IMR-90 (cell line): ENCODE measurements at places on chromosomes 16 and 17. TPM values are rescaled to one million over a fixed set of nuclear protein-coding genes. Genes with fewer than 3 reads are reported as not detected.

DNA sequence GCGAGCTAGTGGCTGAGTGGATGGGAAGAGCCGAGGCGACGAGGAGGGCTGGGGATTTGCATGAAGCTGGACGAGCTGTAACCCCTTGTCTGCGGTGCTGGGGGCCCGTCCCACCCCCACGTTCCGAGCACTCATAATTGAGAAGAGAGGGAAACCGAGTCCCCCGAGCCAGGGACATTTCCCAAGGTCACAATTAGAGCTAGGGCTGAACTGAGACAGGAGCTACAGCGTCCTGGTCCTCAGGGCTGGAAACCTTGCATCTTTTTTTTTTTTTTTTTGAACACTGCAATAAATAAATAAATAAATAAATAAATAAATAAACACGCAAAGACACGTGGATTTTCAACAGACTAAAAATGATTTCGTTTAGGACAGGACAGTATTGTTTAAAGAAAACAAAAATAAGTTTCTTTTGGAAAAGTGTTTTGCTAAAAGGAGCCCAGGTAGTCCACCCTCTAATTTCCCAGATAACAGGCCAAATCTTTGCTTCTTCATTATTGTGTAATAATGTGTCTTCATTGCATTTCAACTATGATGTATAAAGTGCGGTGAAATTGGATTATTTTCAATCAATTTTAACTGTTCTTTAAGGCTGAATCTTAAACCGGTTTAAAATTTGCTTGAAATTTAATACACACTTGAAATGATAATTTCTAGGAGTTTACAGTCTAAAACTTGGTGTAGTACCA is 992 bp downstream of the GDPD1 start:
- no peaks in the 10 kb centered on the region for H3K4me1 ChIP-seq
- no peaks in the 10 kb centered on the region for H3K27me3 ChIP-seq
- no peak for DNase-seq
- H3K4me3 ChIP-seq: peak overlapping the region; percentile 69
- no peak overlapping the region; the same call in 1 of the 2 replicates for H3K27ac ChIP-seq

The ZNF821 gene
- 5.8 and 6.0 TPM in 2 replicates for polyA plus RNA-seq

DNA sequence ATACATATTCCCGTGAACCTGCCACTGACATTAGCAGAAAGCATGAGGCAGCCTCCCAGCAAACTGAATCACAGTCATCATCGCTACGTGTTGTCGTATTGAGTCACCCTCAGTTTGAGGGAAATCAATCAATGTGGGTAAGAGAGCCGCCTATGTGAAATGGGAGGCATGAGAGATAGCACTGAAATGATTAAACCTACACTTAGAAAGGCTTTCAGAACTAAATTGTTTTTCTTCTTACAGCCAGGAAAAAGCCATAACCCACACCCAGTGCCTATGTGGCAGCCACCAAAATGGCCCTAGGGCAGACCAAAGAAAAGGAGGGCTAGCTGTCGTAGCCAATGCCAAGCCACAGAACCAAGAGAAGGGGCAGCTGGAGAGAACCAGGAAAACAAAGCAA is 90.5 kb downstream of the ADAMTS18 start:
- H3K4me1 ChIP-seq: no peaks in the 10 kb centered on the region
- no peaks in the 10 kb centered on the region for H3K36me3 ChIP-seq
- H3K4me3 ChIP-seq: no peak overlapping the region
- no peaks in the 10 kb centered on the region for H3K27me3 ChIP-seq
- no peak for DNase-seq

The FNDC8 gene
- polyA plus RNA-seq: not detected in 2 replicates

- DNase-seq: no peak
- no peaks in the 10 kb centered on the region for H3K4me1 ChIP-seq
- no peak overlapping the region for H3K4me3 ChIP-seq
- no peaks in the 10 kb centered on the region; the same call in none of the 2 replicates for H3K27me3 ChIP-seq
Measured at GRCh38 chr17:36778448-36778847, 158.8 kb upstream of the LHX1 start.

The KCNG4 gene
- polyA plus RNA-seq: not detected in 2 replicates

The TLCD2 gene
- 0.67 and 1.2 TPM in 2 replicates for polyA plus RNA-seq

- peaks cover 7% of the 10 kb centered on the region for H3K4me1 ChIP-seq
- H3K27me3 ChIP-seq: no peaks in the 10 kb centered on the region
- no peak overlapping the region for H3K27ac ChIP-seq
- peaks cover 2% of the 10 kb centered on the region; the same call in 1 of the 2 replicates for H3K36me3 ChIP-seq
Measured at GRCh38 chr16:30054959-30055553, 10.5 kb upstream of the ALDOA start.

- no peaks in the 10 kb centered on the region for H3K27me3 ChIP-seq
- no peak overlapping the region for H3K27ac ChIP-seq
- H3K4me3 ChIP-seq: no peak overlapping the region
- H3K36me3 ChIP-seq: no peaks in the 10 kb centered on the region
- no peaks in the 10 kb centered on the region for H3K4me1 ChIP-seq
Measured at GRCh38 chr16:7513429-7513828, 180.8 kb downstream of the RBFOX1 start.

The SP2 gene
- polyA plus RNA-seq: 13.8 and 14.0 TPM in 2 replicates

DNA sequence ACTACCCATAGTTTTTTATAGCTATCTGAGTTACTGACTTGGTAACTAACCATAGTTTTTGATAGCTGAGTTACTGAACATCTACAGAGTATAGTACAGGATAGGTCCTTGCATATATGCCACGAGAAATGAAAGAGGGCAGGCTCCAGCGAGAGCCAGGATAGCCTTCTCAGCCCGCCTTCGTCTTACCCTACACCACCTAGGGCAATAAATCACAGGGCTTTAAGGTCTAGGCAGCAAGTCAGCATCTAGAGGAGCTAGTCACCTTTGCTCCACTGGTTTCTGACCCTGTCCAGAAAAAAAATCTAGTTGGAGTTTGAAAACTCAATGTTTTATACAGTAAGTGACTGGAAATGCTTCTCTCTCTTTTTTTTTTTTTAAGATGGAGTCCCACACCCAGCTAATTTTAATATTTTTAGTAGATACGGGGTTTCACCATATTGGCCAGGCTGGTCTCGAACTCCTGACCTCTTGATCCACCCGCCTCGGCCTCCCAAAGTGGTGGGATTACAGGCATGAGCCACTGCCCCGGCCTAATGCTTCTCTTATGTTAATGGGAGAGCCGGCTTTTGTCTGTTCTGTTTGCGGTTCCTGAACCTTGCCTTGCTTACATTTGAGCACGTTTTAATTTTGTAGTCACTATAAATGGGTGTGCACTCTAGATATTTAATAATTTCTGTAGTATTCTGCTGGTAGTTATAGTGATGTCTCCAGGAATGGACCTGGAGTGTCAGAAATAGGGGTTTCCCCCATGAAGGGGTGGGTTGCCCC is 2.8 kb downstream of the BFAR start:
- peaks cover 11% of the 10 kb centered on the region for H3K36me3 ChIP-seq
- no peak for DNase-seq
- no peak overlapping the region for H3K27ac ChIP-seq

The SULT1A4 gene
- polyA plus RNA-seq: 2.4 and 2.5 TPM in 2 replicates

- H3K4me1 ChIP-seq: peaks cover 3% of the 10 kb centered on the region; the same call in 1 of the 2 replicates
- no peak overlapping the region for H3K27ac ChIP-seq
- DNase-seq: no peak
- no peak overlapping the region for H3K4me3 ChIP-seq
- H3K27me3 ChIP-seq: no peaks in the 10 kb centered on the region
Measured at GRCh38 chr17:69478916-69479315, 64.4 kb downstream of the MAP2K6 start.

DNA sequence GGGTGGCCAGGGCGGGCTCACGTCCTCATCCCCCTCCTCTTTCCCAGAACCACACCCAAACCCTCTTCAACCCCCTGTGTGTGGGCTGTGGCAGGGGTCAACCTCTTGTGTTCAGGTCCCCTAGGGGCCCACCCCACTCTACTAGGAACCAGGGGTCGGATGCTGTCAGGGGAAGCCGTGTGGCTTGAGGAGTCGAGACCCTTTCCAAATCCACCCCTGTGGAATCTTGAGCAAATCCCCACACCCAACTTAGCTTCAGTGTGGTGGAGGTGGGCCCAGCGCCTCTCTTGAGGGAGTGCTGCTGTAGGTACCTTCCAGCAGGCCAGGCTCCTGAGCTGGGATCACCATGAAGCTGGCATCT is 121.5 kb downstream of the MRM1 start:
- peaks cover 36% of the 10 kb centered on the region for H3K27me3 ChIP-seq
- 0 out of 2 replicates have a peak, but pooled peaks cover 1% of the 10 kb centered on the region for H3K4me1 ChIP-seq
- H3K4me3 ChIP-seq: no peak overlapping the region
- DNase-seq: no peak
- no peak overlapping the region for H3K27ac ChIP-seq

- H3K4me1 ChIP-seq: no peaks in the 10 kb centered on the region
- no peaks in the 10 kb centered on the region for H3K27me3 ChIP-seq
- no peaks in the 10 kb centered on the region for H3K36me3 ChIP-seq
- no peak for DNase-seq
Measured at GRCh38 chr16:89257281-89257731, 39.8 kb downstream of the ZNF778 start.

The ZG16 gene
- polyA plus RNA-seq: not detected in 2 replicates

The MPHOSPH6 gene
- 11.8 and 15.5 TPM in 2 replicates for polyA plus RNA-seq

The MYH2 gene
- polyA plus RNA-seq: not detected in 2 replicates

DNA sequence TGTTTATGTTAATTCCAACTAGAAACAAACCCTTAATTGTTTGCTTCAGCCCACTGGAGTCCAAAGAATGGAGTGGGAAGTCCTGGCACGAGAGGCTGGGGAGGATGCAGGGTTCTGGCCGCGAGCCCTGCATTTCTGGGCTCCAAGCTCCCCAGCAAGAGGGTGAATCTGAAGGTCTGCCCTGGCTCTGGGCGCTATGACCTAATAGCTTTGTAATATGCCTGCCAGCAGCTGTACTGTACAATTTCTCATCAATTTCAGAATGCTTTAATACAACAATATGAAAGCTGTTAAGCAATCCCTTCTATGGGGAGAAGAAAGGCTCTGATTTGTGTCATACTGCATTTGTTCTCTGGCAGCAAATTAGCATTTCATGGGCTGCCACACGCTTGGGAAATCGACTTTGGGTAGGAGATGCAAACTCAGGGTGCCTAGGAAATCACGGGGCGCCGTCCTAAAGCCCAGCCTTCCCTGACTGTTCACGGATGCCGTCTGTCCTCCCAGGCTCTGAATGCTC is 43.8 kb downstream of the NDEL1 start:
- DNase-seq: peak; percentile 71
- no peaks in the 10 kb centered on the region for H3K27me3 ChIP-seq
- H3K36me3 ChIP-seq: peaks cover 83% of the 10 kb centered on the region

DNA sequence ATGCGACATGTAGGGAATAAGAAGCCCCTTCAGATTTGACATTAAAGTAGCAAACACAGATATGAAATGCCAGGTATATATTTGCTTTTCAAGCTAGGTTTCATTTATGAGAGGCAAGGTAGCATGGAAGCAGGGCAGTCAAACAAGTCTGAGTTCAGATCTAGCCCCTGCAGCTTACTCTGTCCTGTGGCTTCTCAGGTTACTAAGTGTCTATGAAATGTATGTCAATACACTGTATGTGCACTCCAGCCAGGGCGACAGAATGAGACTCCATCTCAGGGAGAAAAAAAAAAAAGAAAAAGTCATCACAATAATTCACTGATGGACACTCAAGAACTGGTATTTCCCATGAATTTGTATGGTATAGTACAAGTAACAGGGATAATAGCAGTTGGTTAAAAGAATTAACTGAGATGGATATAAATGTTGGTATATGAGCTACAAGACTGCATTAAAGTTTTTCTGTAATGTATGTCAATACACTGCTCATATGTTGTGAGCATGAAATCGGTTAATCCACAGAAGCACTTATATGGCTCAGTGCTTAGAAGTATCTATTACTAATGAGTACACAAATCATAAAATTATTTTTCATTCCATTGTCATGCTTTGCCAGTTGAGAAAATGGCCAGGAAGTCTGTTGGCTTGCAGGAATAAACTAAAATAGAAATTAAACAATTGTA is 2.9 kb upstream of the WSB1 start:
- DNase-seq: no peak
- H3K27ac ChIP-seq: no peak overlapping the region
- H3K36me3 ChIP-seq: no peaks in the 10 kb centered on the region
- no peak overlapping the region for H3K4me3 ChIP-seq
- peaks cover 1% of the 10 kb centered on the region; the same call in 1 of the 2 replicates for H3K27me3 ChIP-seq
- H3K4me1 ChIP-seq: peaks cover 5% of the 10 kb centered on the region

GRCh38 chr16:89658221-89658879 is 714 bp downstream of the SPATA33 start:
- peak overlapping the region; percentile 47 for H3K27ac ChIP-seq
- peaks cover 17% of the 10 kb centered on the region for H3K36me3 ChIP-seq

The GOT2 gene
- polyA plus RNA-seq: 55.2 and 60.2 TPM in 2 replicates

DNA sequence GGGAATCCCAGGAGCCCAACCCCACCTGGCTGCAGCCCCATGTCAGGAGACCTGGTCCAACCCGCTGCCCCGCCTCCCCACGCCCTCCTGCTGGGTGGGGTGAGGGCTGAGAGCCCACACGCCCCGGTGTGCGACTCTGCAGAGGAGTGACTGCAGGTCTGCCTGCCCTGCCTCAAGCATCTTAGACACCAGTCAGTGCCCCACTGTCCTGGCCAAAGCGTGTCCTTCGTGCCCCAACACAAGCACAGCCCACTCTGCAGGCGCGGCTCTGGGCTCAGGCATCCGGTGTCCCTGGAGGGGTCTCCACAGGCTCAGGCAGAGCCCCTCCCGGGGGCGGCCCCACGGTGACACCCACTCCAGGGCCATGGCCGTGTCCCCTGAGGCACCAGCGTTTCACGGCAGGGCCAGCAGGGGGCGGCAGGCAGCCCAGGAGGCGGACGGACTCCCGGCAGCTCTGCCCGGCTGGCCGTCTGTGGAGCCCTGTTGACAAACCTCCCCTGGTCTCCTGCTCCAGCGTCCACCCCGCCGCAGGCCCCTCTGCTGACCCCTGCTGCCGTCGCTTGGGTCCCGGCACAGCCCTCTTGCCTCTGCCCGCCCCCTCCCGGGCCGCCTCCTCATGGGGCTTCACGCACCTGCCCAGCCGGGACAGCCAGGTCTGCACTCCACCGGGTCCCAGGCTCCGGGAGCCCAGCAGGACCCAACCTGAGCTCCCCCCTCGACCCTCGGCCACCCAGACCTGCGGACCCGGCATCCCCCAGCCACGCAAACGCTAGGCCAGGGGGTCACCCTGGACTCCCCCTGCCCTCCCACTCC is 8.6 kb upstream of the UBE2I start:
- H3K27ac ChIP-seq: no peak overlapping the region
- peak; percentile 22 for DNase-seq
- peaks cover 5% of the 10 kb centered on the region; the same call in 1 of the 2 replicates for H3K4me1 ChIP-seq
- H3K4me3 ChIP-seq: no peak overlapping the region

GRCh38 chr17:66675991-66676371 is 158.9 kb upstream of the CACNG5 start:
- no peak overlapping the region for H3K27ac ChIP-seq
- peaks cover 4% of the 10 kb centered on the region for H3K4me1 ChIP-seq
- no peaks in the 10 kb centered on the region for H3K36me3 ChIP-seq
- H3K27me3 ChIP-seq: no peaks in the 10 kb centered on the region
- H3K4me3 ChIP-seq: no peak overlapping the region

The HCRT gene
- not detected in 2 replicates for polyA plus RNA-seq

DNA sequence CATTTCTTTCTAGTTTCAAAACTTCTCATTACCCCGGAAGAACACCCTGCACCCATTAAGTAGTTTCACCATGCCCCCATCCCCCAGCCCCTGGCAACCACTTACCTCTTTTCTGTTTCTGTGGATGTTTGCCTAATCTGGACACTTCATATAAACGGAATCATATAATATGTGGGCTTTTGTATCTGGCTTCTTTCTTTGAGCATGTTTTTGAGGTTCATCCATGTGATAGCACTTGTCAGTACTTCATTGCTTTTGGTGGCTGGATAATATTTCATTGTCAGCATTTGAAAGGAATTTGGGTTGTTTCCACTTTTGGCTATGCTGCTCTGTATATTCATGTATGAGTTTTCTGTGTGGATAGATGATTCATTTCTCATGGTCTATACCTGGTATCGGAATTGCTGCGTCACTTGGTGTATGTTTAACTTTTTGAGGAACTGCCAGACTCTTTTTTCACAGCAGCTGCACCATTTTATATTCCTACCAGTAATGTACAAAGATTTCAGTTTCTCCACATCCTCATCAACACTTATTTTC is 30.0 kb upstream of the SLC5A10 start:
- peaks cover 8% of the 10 kb centered on the region for H3K4me1 ChIP-seq
- no peak overlapping the region for H3K27ac ChIP-seq
- peaks cover 10% of the 10 kb centered on the region for H3K36me3 ChIP-seq
- no peaks in the 10 kb centered on the region for H3K27me3 ChIP-seq
- DNase-seq: peak; percentile 68
- H3K4me3 ChIP-seq: no peak overlapping the region
